ENCODE measurements at places on chromosomes 1 and 21.

DNA sequence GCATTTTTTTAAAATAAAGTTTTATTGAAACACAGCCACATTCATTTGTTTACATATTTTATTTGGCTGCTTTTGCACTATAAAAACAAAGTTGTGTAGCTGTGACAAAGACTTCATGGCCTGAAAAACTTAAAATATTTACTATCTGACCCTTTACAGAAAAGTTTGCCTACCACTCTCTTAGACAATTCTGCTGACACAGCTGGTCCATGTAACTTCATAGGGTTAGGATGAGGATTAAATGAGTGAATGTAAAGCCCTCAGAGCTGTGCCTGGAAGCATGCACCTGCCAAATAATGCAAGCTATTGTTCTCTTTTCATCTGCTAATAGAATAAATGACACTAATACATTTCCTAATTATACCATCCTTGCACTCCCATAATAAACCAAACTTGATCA is 67.7 kb downstream of the FCRL5 start:
- DNase-seq = no peak

- peak; percentile 59 for DNase-seq
Observed at GRCh38 chr1:154791292-154792166, 78.6 kb downstream of the KCNN3 start.

GRCh38 chr1:47616906-47617305 is 179.1 kb downstream of the FOXD2 start:
- DNase-seq = no peak

DNA sequence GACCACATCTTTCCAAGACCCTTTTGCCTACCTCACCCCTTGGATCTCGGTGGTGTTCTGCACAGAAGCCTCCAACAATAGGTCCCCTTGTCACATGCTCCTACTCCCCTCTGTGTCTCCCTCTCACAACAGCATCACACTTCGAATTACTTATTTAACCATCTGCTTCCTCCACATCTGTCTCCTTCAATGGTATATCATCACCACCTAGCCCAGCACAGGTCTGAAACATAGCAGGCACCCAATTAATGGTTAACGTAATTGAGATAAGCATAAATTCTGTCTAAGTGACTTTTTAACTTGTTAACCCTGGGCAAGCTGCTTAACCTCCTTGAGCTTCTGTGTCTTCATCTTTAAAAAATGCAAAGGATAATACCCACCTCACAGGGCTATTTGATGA is 100.3 kb upstream of the BARHL2 start:
- no peak for DNase-seq

DNA sequence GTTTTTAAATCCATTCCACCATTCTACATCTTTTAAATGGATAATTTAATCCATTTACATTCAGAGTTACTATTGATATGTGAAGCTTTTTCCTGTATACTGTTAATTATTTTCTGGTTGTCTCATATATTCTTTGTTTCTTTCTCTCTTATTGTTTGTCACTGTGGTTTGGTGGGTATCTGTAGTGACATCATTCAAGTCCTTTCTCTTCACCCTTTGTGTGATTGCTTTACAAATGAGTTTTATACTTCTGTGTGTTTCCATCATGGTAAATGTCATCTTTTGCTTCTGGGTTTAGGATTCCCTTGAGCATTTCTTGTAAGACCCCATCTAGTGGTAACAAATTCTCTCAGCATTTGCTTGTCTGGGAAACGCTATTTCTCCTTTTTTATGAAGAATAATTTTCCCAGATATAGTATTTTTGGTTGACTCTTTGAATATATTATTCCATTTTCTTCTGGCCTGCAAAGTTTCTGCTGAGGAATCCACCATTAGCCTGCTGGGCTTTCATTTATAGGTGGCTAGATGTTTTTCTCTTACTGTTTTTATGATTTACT is 10.2 kb downstream of the LY9 start:
- DNase-seq = no peak

All from epithelial cell of esophagus (primary cell).